Natural killer cell treated with Interleukin-12 subunit alpha and Interleukin-12 subunit beta and Interleukin-15 and Interleukin-18, amount 100 ng/mL, for 72 hours (primary cell): ENCODE measurements at places on chromosomes 1 and 21.

- no peak for DNase-seq
These were observed 155.3 kb downstream of the MAGI3 start for GRCh38 chr1:113545626-113546025.

GRCh38 chr21:34779860-34780259, 111.1 kb downstream of the CLIC6 start:
- no peak for DNase-seq

- DNase-seq: no peak
These were observed 9.2 kb upstream of the C1orf141 start for GRCh38 chr1:67143966-67144365.

DNA sequence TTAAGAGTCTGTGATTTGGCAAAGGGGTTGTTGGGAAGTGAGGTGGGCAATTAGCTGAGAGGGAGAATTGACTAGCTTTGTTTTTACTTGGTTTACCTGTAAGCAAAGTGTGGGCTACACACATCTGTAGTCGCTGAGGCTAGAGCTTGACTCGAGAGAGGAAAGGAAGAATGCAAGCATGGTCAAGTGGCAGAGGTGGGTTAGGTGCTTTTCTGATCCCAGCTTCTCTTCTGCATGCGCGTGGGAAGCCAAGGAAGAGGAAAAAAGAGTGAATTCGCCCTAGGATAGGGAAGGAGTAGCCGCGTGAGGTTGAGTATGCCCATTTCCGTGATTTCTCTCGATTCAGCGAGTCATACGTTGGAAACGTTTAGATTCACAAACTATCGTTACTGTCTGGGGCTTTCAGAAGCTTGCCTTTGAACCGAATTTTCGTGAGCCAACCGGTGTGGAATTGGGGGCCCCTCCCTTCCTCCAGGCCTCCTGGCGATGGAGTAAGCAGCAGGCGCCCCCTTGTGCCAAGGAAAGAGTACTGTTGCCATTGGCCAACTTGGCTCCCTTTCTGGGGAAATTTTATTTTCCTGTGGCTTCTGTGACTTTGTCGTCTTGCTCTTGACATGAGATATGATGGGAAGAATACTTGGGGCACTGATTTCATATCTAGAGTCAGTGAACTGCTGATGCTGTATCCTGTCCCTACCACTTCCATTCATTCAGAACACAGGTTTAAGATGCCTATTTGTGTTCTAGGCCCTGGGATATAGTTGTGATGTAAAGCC, 1.3 kb downstream of the PIGV start:
- DNase-seq: peak; percentile 92

- DNase-seq: no peak
These were observed 318.5 kb upstream of the DUSP10 start for GRCh38 chr1:222060210-222060916.

DNA sequence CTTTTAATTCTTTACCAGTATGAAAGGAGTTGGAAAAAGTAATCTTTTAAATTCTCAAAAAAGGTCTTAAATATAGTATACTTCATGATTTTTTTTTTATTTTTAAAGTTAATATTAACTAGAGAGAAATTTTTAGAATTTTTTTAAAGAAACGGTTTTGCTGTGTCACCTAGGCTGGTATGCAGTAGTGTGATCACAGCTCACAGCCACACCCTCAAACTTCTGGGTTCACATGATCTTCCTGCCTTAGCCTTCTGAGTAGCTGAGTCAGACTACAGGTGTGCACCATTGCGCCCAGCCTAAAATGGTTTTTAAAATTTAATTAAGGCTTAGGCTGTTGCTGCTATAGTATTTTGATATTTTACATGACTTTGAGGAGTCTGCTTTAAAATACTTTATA, 52.4 kb downstream of the TLCD4 start:
- DNase-seq: no peak

DNA sequence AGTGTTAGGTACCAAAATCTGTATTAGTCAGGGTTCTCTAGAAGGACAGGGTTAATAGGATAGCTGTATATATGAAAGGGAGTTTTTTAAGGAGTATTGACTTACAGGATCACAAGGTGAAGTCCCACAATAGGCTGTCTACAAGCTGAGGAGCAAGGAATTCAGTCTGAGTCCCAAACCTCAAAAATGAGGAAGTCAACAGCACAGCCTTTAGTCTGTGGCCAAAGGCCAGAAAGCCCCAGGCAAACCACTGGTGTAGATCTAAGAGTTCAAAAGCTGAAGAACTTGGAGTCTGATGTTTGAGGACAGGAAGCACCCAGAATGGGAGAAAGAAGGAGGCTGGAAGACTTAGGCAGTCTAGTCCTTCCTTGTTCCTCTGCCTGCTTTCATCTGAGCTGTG, 487.5 kb upstream of the CHRM3 start:
- DNase-seq: no peak

GRCh38 chr1:59408608-59409240, 111.8 kb downstream of the FGGY start:
- DNase-seq: no peak

- DNase-seq: no peak
These were observed 3.2 kb downstream of the CYP4B1 start for GRCh38 chr1:46802081-46802480.

- no peak for DNase-seq
These were observed 669.6 kb downstream of the PTPRC start for GRCh38 chr1:199308349-199308846.

DNA sequence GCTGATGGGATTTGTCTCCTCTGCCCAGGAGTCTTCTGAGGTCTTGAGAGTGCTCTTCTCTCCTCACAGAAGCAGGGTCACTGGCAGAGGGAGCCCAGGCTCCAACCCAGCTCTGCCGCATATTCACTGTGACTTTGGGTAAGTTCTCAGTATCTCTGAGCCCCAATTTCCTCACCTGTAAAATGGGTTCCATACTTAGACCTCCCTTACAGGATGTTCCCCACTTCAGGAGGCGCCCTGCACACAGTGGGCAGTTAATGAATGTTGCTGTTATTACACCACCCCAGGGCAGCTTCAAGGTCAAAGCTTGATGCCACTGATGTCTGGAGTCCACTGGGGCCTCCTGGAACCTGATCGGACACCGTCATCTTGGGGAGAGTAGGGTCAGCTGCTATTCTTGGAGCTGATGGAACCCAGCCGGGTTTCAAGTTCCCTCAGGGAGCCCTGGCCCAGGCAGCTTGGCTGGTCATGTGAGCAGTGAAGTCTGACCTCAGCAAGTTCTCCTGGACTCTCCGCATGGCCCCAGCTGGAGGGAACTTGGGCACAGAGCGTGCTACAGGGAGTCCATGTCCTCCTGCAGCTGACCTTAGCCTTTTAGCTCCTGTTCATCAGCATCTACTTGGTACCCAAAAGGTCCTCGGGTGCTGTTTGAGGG, 21.8 kb downstream of the COA7 start:
- DNase-seq: no peak

DNA sequence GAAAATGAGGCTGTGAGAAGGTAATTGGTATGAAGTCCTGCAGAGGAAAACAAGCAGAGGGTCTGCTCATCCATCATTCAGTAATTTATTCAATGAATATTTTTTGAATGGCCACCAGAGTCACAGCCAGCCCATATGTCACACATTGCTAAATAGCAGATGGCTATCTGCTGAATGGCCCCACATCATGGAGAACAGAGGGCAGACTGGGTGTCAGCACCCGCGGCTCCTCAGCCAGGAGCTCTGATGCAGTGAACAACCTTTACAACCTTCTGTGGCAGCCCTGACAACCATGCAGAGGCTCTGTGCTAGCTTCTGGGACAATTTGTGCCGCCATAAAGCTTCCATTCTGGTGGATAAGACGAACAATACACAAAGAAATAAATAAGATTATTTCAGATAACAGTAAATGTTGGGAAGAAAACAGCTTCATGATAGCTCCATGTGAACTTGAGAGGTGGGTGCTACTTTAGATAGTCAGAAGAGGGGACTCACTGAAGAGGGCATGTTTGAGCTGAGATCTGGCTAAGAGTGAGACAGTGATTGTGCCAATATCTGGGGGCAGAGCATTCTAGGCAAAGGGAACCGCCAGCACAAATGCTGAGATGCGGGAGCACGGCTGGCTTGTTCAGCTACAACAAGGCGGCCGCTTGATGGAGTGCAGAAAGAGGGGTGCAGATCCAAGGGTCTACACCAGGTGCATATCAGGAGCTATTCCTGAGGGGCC, 2.8 kb upstream of the C1orf210 start:
- no peak for DNase-seq

DNA sequence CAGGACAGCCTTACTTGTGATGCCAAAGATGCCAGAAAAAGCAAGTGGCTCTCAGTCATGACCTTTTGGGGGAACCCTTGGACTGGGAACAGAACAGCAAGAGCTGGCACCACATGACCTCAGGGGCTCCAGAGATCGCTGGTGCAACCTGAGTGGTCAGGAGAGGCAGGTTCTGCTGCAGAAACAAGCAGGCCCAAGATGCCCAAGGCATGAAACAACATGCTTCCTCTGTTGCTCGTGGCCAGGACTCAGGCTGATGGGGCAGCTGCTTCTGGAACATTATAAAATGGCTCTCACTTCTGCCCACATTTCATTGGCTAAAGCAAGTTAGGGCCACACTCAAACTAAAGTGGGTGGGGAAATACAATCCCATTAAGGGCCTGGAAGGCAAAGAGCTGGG, 17.7 kb upstream of the CLSTN1 start:
- DNase-seq: no peak

DNA sequence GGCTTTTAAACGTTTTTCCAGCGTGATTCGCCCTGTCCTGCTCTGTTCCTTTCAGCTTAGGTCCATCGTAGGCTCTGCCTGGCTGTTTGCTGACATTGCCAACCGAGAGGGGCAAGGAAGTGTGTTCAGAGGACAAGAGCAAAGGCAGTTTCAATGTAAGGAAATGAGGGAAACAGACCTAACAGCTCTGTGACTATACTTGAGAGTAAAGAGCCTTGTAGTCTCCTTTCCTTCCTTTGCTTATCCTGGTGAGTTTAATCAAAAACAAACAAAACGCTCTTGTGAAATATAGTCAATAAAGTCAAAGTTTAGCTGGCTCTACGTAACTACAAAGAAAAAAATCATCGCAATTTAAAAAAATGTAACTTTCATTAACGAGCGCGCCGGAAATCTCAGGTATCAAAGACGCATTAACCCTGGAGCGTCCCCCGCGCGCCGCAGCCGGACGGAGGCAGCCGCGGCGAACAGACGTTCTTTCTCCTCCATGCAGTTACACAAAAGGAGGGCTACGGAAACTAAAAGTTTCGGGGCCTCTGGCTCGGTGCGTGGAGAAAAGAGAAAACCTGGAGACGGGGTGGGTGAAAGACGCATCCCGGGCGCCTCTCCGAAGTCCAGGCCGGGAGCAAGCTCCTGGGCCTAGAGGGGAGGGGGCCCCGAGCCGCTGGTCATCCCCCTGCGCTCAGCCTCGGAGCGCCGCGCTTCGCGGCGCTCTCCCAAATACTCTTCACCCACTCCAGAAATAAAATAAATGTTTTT, 617 bp upstream of the ADGRL2 start:
- DNase-seq: no peak

GRCh38 chr1:9881838-9882249, 28.2 kb downstream of the CTNNBIP1 start:
- DNase-seq: no peak

- no peak for DNase-seq
These were observed 268.0 kb downstream of the ATG4C start for GRCh38 chr1:63051886-63052285.

DNA sequence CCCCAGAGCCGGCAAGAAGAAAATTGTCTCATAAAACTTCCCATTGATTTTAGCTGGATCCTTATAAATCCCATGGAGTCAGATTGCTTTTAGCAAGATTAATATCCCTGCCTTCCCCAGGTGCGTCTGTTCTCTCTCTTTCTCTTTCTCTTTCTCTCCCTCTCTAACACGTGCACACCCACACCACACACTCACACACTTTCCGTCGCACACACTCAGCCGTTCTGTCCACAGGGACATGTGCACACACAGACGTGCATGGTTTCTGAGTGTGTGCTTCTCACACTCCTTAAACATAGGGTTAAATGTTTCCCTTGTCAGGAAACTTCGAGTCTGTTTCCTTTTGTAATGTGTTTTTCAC, 98.7 kb upstream of the NFIA start:
- no peak for DNase-seq
